CD4-positive, alpha-beta T cell (primary cell): ENCODE measurements at places on chromosomes 7 and 10. TPM values are rescaled to one million over a fixed set of nuclear protein-coding genes. Genes with fewer than 3 reads are reported as not detected.

Gene FUOM
- total RNA-seq: 11.7 TPM

Gene TMEM236
- 0.06 TPM for total RNA-seq

GRCh38 chr10:24531439-24531838 is 192.2 kb downstream of the ARHGAP21 start:
- H3K27me3 ChIP-seq: no peaks in the 10 kb centered on the region
- no peaks in the 10 kb centered on the region for H3K4me1 ChIP-seq
- no peak overlapping the region for H3K4me3 ChIP-seq
- no peaks in the 10 kb centered on the region for H3K36me3 ChIP-seq
- no peak overlapping the region for H3K27ac ChIP-seq

GRCh38 chr7:50721661-50722259 is 60.9 kb downstream of the GRB10 start:
- H3K27me3 ChIP-seq: no peaks in the 10 kb centered on the region
- H3K27ac ChIP-seq: no peak overlapping the region
- peaks cover 10% of the 10 kb centered on the region for H3K4me1 ChIP-seq
- no peaks in the 10 kb centered on the region for H3K36me3 ChIP-seq

- no peak overlapping the region for H3K27ac ChIP-seq
- DNase-seq: peak; percentile 25
- no peaks in the 10 kb centered on the region for H3K27me3 ChIP-seq
- no peaks in the 10 kb centered on the region for H3K36me3 ChIP-seq
- H3K4me3 ChIP-seq: no peak overlapping the region
These were observed 177.1 kb upstream of the SVIL start for GRCh38 chr10:29811751-29812427.

Gene RELN
- not detected for total RNA-seq

- H3K4me3 ChIP-seq: peak overlapping the region; percentile 60
- H3K27ac ChIP-seq: peak overlapping the region; percentile 85
- no peaks in the 10 kb centered on the region for H3K27me3 ChIP-seq
- peaks cover 65% of the 10 kb centered on the region for H3K4me1 ChIP-seq
- H3K36me3 ChIP-seq: no peaks in the 10 kb centered on the region
These were observed 74.6 kb upstream of the LYZL2 start for GRCh38 chr10:30704026-30704600.

GRCh38 chr7:142616842-142617241 is 132.4 kb upstream of the PRSS1 start:
- no peaks in the 10 kb centered on the region for H3K27me3 ChIP-seq
- H3K4me3 ChIP-seq: peak overlapping the region; percentile 38
- H3K36me3 ChIP-seq: no peaks in the 10 kb centered on the region
- H3K27ac ChIP-seq: no peak overlapping the region
- DNase-seq: no peak

DNA sequence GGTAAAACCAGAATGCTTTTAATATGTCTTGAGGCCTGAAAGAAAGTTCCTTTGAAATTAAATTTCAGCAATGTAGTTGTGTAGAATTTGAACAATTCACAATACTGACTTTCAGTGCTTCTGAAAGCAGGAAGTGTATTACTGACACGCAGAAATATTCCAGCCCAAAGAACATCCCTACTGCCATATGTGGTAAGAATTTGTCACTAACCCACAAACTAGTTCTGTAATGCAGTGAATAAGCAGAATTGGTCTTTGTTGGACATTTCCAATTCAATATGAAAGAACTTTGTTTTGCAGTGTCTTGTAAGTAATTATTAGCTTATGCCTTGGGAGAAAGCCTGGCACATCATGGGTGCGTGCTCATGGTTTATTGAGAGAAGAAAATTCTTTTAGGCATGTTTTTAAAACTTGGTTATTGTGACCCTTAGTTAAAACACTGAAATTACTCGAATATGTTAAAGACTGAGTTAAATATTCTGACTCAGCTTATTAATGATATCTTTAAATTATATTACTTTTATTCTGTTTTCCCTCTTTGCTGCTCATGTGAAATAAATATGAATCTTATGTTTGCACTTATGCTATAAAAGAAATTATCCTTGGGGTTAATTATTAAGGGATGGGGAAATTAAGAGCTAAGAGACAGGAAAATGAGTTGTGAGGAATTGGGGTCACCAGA is 33.4 kb downstream of the PTPN12 start:
- no peak overlapping the region for H3K27ac ChIP-seq
- H3K4me3 ChIP-seq: no peak overlapping the region
- no peaks in the 10 kb centered on the region for H3K27me3 ChIP-seq
- peak; percentile 13 for DNase-seq
- H3K36me3 ChIP-seq: peaks cover 9% of the 10 kb centered on the region

Gene CLDN4
- 0.05 TPM for total RNA-seq

GRCh38 chr7:153682628-153683027 is 369.6 kb upstream of the DPP6 start:
- no peak overlapping the region for H3K4me3 ChIP-seq
- no peaks in the 10 kb centered on the region for H3K4me1 ChIP-seq
- H3K27ac ChIP-seq: no peak overlapping the region
- no peak for DNase-seq

Gene PSMA2
- total RNA-seq: 38.8 TPM

- no peaks in the 10 kb centered on the region for H3K27me3 ChIP-seq
- H3K27ac ChIP-seq: no peak overlapping the region
- no peaks in the 10 kb centered on the region for H3K4me1 ChIP-seq
- H3K36me3 ChIP-seq: no peaks in the 10 kb centered on the region
- H3K4me3 ChIP-seq: no peak overlapping the region
These were observed 16.4 kb downstream of the SH3PXD2A start for GRCh38 chr10:103838862-103839518.

DNA sequence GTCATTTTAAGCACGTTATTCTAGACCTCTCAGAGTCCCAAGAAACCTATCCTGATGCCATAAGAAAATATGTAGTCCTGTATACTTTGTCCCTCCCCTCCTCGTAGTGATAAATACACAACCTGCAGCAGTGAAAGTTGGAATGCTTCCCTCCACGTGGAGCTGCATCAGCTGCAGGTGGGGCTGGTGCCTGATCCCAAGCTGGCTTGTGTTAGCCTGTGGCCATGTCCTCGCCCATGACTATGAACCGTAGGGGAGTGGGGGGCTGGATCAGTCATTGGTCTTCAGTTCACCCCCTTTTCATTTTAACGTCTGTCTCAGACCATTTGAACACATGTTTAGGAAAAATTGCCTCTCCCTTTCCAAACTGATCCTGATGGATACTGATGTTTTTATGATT is 171.4 kb upstream of the HABP2 start:
- no peaks in the 10 kb centered on the region for H3K36me3 ChIP-seq
- no peak overlapping the region for H3K27ac ChIP-seq
- H3K4me3 ChIP-seq: no peak overlapping the region

Gene SEMA4G
- 1.6 TPM for total RNA-seq

GRCh38 chr7:143902332-143902899 is 440 bp upstream of the TCAF1 start:
- no peaks in the 10 kb centered on the region for H3K36me3 ChIP-seq
- H3K4me3 ChIP-seq: peak overlapping the region; percentile 88
- H3K4me1 ChIP-seq: peaks cover 12% of the 10 kb centered on the region
- no peaks in the 10 kb centered on the region for H3K27me3 ChIP-seq
- DNase-seq: no peak

GRCh38 chr10:43376828-43377423 is 5.5 kb downstream of the FXYD4 start:
- DNase-seq: no peak
- H3K27ac ChIP-seq: no peak overlapping the region
- H3K4me1 ChIP-seq: peaks cover 8% of the 10 kb centered on the region

GRCh38 chr10:108989976-108990375 is 933.3 kb downstream of the XPNPEP1 start:
- H3K27me3 ChIP-seq: no peaks in the 10 kb centered on the region
- no peak overlapping the region for H3K27ac ChIP-seq
- no peaks in the 10 kb centered on the region for H3K4me1 ChIP-seq
- no peak overlapping the region for H3K4me3 ChIP-seq
- H3K36me3 ChIP-seq: no peaks in the 10 kb centered on the region
- DNase-seq: no peak

Gene BICC1
- not detected for total RNA-seq

DNA sequence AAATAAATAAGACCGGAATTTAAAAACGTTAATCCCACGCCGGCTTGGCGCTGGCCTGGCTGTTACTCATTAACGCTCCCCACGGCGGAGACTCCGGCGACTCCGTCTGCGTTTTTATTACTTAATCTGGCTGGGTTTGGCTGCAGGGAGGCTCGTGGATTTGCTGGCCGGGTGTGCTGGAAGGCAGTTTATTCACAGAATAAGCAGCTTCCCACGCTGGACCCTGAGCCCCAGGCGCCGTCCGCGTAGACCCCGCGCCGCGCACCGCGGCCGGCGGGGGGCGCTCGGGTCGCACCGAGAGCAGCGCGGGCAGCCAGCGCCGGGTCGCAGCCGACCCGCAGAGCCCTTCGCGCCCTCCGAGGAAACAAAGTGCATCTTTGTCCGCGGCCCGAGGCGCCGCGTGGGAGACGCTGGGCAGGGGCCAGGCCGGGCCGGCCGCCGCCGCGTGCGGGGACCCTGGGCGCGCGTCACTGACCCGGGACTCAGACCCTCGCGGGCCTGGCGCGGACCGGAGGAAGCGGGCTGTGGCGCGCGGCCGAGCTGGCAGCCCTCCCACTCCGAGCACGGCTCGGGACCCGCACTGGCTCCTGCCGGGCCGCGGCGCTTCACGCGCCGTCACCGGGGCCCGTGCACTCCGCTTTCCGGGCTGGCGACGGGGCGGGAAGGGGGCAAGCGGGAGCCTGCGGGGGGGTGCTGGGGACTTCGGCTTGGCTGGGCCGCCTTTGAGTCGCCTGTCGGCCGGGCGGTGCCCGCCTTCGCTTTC is 587 bp upstream of the GRK5 start:
- H3K4me1 ChIP-seq: peaks cover 35% of the 10 kb centered on the region
- no peaks in the 10 kb centered on the region for H3K27me3 ChIP-seq
- DNase-seq: peak; percentile 53
- peak overlapping the region; percentile 45 for H3K4me3 ChIP-seq
- peak overlapping the region; percentile 70 for H3K27ac ChIP-seq
- no peaks in the 10 kb centered on the region for H3K36me3 ChIP-seq

DNA sequence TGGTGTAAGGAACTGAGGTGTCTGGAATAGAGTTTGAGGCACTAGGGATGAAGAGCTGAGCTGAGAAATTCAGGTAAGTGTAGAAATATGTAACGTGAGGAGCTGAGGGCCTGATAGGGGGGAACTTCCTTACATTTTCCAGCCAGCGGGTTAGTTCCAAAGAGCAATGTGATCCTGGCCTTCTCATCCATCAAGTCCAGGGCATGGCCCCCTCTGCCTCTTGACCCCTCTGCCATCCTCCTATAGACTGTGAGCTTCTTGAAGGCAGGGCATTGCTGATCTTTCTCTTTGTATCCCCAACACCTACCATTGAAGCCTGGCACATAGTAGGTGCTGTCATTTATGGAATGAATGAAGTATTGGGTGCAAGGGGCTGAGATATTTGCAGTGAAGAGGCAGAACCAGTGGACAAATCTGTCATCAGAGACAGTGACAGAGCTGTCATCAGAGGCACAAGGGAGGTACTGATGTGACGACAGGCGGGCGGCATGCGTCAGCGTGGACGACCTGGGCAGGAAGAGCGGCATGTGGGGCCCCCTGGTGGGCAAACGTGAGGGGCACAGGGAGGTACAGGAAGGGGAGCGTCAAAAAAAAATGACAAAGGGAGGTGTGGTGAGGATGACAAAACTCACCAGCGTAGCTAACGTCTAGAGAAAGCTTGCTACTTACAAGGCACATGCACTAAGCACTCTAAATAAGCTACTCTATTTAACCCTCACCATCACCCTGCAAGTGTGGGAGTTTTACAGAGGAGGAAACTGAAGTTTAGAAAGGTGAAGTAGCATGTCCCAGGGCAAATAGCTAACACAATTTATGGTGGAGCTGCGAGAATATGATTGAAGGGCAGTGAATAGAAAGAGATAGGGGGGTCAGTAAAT is 5.2 kb upstream of the CAMK2G start:
- H3K4me3 ChIP-seq: no peak overlapping the region
- no peaks in the 10 kb centered on the region for H3K27me3 ChIP-seq
- no peak overlapping the region for H3K27ac ChIP-seq
- H3K4me1 ChIP-seq: peaks cover 37% of the 10 kb centered on the region
- H3K36me3 ChIP-seq: no peaks in the 10 kb centered on the region
- peak; percentile 91 for DNase-seq

DNA sequence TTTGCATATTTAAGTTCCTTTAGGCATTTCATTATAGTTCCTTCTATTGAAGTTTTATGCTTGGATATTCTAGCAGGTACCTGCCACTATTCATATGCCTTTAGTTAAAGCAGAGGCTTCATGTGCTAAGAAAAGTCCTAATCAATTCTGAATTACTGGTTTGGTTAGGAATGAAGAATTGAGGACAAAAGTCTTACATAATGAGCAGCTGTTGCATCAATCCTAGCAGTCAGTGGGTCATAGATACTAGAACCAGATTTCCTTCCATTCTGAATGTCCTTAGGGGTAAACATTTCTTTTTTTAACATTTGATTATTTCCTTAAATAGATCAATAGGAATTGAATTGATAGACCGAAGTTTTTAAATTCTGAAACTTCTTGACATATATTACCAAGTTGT is 59.2 kb downstream of the CDK13 start:
- no peak for DNase-seq
- H3K36me3 ChIP-seq: peaks cover 8% of the 10 kb centered on the region
- H3K27ac ChIP-seq: no peak overlapping the region
- no peaks in the 10 kb centered on the region for H3K4me1 ChIP-seq
- H3K4me3 ChIP-seq: no peak overlapping the region

DNA sequence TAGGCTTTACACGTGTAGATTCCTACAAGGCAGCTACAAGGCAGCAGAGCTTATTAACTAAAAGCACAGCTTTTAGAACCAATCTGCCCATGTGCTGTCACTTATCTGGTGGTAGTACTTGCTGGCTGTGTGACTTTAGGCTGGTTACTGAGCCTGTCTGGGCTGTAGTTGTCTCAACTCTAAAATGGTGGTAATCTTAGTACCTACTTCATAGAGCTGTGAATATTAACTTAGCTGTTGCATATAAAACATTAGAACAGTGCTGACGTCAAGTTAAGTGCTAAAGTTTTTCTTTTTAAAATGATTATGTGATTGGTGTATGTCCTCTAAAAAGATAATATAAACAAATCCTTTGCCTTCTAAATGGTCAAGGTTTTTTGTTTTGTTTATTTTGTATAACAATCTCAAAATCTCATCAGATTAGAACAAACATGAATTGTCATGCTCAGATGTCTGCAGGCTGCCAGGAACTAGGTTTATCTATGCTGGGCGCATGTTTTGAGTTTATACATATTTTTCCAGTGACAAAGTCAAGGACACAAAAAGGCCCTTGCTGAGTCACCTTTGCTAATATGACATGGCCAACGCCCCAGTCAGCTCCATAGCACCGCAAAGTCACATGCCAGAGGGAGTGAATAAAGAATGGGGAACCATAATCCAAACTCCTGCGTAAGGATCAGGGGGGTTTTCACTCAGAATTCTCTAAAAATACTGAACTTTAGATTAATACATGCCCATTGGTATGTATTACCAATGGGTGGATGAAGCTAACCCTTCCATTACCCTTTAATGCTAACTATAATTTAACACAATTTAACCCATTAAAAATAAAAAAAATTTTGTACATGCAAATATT is 39.8 kb upstream of the ARL4A start:
- no peaks in the 10 kb centered on the region for H3K36me3 ChIP-seq
- H3K4me3 ChIP-seq: no peak overlapping the region
- H3K27me3 ChIP-seq: no peaks in the 10 kb centered on the region
- H3K27ac ChIP-seq: no peak overlapping the region

Gene CRHR2
- total RNA-seq: not detected
